Activated naive CD4-positive, alpha-beta T cell treated with anti-CD3 and anti-CD28 coated beads, Interleukin-2, amount 50 U/mL, for 72 hours (primary cell): ENCODE measurements at places on chromosomes 12 and 14.

DNA sequence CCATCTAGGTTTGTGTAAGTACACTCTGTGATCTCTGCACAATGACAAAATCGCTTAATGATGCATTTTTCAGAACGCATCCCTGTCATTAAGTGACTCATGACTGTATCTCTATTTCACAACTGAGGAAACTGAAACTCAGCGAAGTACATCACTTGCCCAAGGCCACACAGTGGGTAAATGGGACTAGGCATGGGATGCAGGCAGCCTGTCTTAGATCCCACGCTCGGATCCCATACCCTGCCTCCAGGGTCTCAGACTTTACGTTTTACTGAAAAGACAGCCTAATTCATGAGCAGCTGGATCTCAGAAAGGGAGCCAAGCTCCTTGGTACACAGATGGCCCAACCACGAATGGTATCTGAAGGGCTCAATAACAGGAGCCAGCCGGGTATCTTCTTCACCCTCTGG lies 2.4 kb upstream of the MLEC start:
- DNase-seq = no peak

DNA sequence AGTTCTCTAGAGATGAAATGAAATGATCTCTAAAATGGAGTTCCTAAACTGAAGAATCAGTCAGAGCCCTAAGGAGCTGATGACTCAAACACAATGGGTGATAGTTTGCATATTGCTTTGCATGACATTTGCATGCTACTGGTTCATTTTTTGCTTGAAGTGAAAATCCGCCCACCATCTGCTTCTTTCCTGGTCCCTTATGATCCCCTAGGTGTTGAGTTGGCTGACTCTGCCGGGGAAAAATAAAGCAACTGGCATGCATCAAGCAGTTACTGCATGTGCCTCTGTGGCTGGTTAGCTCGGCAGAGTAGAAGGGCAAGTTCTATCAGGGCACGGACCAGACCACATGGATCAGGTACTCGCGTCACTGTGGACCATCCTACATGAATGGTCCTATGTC lies 151.1 kb downstream of the PPM1H start:
- no peak for DNase-seq

DNA sequence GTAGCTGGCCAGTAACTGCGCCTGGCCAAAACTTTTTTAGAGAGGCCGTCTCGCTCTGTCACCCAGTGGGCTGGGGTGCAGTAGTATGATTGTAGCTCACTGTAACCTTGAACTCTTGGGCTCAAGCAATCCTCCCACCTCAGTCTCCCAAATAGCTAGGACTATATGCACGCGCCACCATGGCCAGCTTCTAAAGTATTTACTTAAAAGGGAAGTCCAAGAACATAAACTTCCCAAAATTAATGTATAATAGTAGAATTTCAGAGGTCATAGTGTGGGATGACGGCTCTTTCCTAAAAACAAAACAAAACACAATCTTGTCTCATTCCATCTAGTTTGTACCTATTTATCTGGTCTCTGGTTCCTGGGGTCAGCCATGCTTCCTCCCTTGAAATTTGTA lies 42.2 kb upstream of the FOS start:
- no peak for DNase-seq

- no peak for DNase-seq
These were observed 52.2 kb upstream of the BICDL1 start for GRCh38 chr12:119936705-119937311.

- no peak for DNase-seq
These were observed 89.3 kb downstream of the FSCB start for GRCh38 chr14:44417809-44418208.

GRCh38 chr12:108390495-108391203 lies 51.5 kb upstream of the CMKLR1 start:
- DNase-seq = no peak

DNA sequence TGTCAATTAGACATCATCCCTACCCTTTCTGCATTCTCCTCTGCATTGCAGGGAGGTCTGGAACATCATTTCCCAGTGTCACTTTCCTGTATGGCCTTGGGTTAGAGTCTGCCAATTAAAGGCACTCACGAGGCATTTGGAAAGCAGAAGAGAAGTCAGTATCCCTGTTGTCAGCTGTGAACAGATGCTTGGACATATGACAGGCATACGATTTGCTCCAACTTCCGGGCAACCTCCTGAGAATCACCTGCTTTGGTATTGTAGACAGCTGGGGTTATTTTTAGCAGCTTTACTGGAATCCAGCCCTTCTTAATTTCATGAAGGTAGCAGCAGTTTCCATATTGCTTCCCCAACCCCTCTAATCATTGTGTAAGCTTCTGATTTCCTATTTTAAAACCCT lies 88.7 kb upstream of the DHRS4 start:
- no peak for DNase-seq

DNA sequence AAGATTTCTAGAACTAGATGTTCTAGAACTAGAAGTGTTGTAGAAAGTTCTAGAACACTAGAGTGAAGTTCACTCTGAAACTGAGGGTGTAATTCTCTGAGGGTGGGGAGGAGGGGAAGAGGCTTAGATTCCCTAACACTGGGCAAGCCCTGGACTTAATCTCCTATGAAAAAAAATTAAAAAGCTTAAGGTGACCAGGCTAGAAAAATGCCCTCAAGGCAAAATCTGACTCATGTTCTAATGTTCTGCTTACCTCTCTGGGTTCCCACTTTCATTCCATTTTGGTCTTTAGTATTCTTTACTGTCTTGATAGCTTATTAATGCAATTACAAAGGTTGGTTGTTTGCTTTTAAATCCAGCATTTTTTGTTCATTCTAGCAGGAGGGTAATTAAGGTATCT lies 101.5 kb downstream of the KICS2 start:
- no peak for DNase-seq

GRCh38 chr14:97486601-97487120 lies 689.5 kb downstream of the VRK1 start:
- no peak for DNase-seq

DNA sequence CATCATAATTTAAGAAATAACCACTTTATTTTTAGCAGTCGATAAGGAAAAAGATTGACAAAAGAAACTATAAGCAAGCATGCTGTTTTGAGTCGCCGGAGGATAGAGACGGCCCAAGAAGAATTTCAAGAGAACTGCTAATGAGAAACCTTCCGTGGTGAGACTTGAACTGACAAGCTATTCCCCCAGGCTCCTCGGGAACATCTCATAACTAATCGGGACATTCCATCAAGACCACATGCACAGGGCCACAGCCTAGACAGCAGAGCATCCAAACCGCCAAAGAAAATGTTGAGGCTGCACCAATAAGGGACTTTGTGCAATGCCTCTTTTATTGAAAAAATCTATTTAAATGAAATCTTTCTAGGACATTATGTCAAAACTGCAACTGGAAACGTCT lies 51.0 kb downstream of the YEATS4 start:
- DNase-seq = no peak

GRCh38 chr12:74963304-74963703 lies 246.3 kb downstream of the KCNC2 start:
- no peak for DNase-seq

DNA sequence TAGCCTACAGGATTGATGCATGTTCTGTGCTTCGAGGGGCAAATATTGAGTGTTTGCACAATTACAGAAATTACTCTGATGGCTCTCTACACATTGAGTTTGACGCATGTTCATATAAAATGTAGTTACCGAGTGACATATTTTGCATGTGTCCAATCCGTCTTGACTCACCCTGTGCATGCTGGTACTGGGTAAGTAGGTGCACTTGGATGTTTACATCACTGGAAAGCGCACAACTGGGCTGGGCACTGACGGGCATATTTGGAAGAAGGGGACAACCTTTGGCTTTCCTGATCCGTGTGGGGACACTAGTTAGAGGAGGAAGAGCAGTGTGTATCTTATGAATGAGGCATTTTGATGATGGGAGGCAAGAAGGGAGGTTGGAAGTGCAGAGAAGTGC lies 4.9 kb upstream of the KRT6A start:
- DNase-seq = no peak

DNA sequence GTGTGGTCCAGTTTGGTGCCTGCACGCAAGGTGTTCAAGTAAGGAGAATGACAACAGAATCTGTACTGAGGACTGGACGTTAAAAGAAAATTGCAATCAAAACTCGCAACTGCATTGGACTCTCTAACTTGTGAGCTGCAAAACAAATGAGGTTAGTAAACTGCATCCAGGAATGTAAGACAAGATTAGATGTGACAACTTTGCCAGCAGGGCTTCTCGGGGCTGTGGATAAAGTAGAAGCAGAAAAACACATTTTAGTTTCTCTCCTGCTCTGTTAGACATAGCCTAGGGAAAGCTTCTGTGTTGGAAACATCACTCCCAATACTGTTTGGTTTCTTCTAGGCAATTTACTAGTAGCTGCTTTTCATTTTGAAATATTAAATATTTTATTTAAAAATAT lies 338.2 kb upstream of the NAV3 start:
- DNase-seq = no peak

- no peak for DNase-seq
These were observed 96.9 kb upstream of the TMPO start for GRCh38 chr12:98418357-98419075.

- no peak for DNase-seq
These were observed 805 bp upstream of the KRT7 start for GRCh38 chr12:52232203-52232673.

- no peak for DNase-seq
These were observed 6.5 kb downstream of the TMEM253 start for GRCh38 chr14:21107283-21107800.

- DNase-seq = peak; percentile 71
These were observed 94.3 kb downstream of the RFLNA start for GRCh38 chr12:124389138-124389724.

- no peak for DNase-seq
These were observed 1139.1 kb upstream of the TMEM132C start for GRCh38 chr12:127127897-127128296.

GRCh38 chr12:54388237-54389133 lies 4.0 kb upstream of the ZNF385A start:
- DNase-seq = no peak

- no peak for DNase-seq
These were observed 129.4 kb downstream of the PELI2 start for GRCh38 chr14:56247495-56248200.

- no peak for DNase-seq
These were observed 364.8 kb downstream of the TMEM121 start for GRCh38 chr14:105891221-105891602.

- DNase-seq = peak; percentile 87
These were observed 30.1 kb upstream of the PPP2R5C start for GRCh38 chr14:101731187-101732080.

DNA sequence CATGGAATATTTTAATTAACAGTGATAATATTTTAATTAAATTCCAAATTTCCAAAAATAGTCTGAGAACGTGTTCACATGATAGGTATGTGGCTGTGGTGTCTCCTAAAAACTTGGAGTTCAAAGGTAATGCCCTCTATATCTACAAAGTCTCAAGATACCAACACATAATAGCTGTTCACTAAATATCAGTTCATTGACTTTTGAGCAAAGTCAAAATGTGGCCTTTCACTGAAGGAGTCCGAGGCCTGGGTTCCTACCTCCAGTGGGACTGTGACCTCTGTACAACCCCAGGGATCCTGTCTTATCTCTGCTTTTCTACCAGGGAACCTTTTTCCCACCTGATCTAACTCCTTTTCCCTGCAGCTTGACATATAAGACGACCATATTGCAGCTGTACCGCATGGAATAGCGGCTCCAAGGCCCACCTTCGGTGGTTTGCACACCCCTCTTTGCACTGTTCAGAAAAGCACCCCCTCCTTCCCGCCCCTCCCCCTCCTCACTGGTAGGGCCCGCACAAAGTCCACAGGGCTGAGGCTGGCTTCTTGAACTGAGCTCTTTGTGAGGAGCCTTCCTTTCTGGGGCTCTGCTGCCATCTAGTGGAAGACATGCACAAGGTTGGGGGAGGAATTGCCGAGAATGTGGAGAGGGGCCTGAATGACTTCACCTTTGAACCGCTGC lies 3.1 kb downstream of the CCND2 start:
- DNase-seq = peak; percentile 84

- DNase-seq = peak; percentile 10
These were observed 82.6 kb upstream of the HMGA2 start for GRCh38 chr12:65741656-65742017.

DNA sequence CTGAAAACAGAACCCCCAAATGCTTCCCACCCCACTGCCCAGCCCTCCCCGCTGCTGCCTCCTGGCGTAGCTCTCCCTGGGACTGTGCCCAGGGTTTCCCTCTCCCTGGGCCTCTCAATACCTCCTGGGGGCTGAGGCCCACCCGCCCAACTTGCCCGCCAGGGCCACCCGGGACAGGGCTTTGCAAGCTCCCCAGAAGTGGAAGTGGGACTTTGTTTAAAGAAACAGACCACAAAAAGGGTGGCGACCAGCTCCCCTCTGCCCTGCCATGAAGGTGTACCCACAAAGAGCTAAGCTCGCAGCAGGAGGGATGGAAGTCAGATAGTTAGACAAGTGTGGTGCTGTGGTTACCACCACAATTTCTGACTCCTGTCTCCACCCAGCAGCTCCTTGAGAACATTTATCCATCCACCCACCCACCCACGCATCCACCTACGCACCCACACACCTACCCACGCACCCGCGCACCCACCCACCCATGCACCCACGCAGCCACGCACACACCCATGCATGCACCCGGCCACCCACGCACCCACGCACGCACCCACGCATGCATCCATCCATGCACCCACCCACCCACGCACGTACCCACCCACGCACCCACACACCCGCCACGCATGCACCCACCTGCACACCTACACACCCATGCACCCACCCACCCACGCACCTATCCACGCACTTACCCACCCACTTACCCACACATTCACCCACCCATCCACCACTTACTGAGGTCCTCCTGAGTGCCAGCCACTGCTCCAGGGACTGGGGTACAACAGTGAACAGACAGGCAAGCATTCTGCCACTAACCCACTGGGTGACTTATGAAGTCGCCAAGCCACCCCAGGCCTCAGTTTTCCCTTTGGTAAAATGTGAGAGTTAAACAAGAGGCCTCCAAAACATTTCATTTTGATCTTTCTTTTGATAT lies 127.3 kb downstream of the SCARB1 start:
- no peak for DNase-seq

DNA sequence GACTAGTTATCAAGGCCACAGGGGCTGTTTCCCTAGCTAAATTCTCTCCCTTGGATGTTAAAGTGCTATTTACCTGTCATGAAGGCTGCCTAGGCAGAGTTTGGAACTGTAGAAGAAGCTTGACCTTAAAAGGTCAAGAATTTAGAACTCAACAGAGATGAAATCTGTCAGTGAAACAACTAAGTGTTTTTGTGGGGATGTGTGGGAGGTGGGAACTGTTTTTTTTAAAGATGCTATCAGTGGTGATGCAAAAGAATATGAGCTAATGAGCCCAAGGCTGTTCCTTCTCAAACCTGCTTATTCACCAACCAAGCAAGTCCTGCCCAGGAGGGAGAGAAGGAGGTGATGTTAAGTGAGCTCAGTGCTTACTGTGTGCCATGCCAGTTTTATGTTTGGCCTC lies 40.8 kb upstream of the POC1B start:
- no peak for DNase-seq

- no peak for DNase-seq
These were observed 465.5 kb upstream of the ATP2B1 start for GRCh38 chr12:90174198-90174510.

DNA sequence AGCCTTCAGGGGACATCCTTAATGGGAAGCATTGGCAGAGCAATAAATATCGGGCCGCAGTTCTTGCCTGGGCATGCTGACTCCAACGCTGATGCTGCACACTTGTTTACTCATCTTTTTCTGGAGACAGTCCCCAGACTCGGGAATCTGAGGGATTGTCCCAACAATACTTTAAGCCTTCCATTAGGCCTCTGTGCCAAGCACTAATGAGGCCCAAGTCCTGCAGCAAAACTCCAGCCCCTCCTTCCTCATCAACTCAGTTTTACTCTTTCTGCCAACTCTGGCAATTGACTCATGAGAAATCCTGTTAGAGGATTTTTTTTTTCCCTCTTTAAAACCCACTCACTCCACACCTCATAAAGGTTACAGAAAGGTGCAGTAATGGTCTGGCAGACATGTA lies 233.4 kb upstream of the PELI2 start:
- DNase-seq = no peak
